ENCODE measurements at places on chromosomes 1 and 21. TPM values are rescaled to one million over a fixed set of nuclear protein-coding genes. Genes with fewer than 3 reads are reported as not detected.

DNA sequence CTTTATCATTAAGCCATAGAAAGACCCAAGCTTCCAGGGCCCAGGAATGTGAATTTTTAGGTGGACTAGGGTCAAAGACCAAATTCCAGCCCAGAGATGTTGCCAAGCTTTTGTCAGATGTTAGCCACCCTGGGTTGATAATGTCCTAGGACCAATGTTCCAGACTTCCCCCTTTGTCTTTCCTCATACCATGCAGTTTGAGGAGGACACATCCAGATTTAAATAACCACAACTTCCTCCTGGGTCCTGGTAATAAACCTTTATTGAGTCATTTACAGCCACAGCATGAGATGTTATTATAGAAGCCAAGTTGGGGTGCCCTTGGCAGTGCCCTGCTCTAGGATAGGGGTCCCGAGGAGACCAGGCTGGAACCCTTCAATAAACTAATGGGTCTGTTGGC, 5.9 kb downstream of the TNR start:
- no peak for DNase-seq

GRCh38 chr1:165580931-165581871, 37.4 kb downstream of the LRRC52 start:
- DNase-seq: no peak

DNA sequence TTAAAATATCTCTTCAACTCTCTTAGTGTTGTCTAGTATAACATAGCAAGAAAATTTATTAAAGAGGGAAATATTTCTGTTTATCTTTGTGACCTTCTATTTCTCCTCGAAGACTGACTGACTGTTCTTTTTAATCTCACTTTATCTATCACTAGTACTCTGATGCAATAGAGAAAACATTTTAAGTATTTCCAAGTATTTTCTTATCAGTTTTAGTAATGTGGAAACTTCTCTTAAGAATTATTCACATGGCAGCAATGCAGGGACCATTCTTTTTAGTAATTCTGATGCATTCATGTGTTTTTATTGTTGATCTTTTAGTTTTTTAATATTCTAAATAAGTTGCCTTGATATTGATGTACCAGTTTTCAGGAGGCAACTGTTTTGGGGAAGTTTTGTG, 115.7 kb downstream of the NEK7 start:
- DNase-seq: no peak

GIPC2 gene
- total RNA-seq: 0.26 TPM

Measured in Panc1 (cell line).